ENCODE measurements at places on chromosomes 2 and 18.

GRCh38 chr2:85605406-85606115, 3.1 kb upstream of the TMEM150A start:
- peak; percentile 55 for DNase-seq

DNA sequence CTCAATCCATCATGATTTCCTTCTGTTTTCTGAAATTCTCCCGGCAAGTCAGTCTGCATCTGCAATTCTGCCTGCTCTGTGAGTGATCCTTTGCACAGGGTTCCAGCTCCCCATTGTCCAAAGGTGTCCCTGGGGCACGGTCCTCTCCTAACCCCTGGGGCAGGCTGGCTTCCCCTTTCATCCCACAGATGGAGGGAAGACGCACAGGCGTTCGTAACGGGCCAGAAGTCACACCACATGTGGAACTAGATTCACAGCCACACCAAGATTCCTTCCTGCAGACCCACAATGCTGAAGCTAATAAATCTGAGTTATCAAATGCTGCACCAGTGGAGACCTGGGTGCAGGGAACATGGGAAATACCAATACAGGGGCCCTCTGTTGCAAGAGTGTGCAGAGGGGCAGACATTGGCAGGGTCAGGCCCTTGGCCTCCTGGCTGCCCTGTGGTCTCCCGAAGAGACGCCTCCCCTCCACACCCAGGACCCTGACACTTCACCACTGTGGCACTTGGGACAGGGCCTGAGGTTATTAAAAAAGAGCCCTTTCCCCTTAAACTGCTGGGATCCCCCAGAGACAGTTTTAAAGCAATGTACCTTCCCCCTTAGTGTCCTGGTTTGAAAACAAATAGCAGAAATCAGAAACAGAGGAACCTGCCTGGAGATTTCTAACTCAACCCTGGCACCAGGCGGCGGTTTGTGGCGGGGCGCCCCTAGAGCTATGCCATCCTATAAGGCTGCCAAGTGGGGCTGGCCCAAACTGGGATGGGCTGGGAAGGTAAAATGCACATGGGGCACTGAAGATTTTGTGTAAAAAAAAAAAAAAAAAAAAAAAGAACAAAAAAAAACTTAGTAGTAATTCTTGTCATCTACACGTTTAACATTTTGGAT, 15.4 kb downstream of the ZNF516 start:
- DNase-seq: no peak

GRCh38 chr2:70830366-70830765, 5.2 kb downstream of the CD207 start:
- no peak for DNase-seq

- DNase-seq: no peak
Measured at GRCh38 chr2:190283783-190284182, 35.8 kb downstream of the HIBCH start.

GRCh38 chr2:11342551-11343367, 1.7 kb downstream of the ROCK2 start:
- no peak for DNase-seq

DNA sequence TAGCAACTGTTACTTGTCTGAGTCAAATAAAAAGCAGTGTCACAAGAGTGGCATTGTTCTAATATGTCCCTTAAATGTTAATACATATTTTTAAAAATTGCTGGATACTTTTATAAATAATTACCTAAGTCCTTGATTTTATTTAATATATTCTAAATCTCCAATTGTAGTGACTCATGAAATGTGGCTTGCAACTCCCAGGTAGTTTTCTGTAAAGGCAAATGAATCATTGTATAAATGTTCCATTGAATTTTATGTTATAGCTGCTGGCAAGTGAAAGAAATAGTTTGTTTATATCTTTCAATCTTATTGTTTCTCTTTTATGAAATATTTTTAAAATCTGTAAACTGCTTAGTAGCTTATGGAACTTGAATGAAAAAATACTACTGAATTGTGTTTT, 32.7 kb upstream of the C1GALT1C1L start:
- no peak for DNase-seq

DNA sequence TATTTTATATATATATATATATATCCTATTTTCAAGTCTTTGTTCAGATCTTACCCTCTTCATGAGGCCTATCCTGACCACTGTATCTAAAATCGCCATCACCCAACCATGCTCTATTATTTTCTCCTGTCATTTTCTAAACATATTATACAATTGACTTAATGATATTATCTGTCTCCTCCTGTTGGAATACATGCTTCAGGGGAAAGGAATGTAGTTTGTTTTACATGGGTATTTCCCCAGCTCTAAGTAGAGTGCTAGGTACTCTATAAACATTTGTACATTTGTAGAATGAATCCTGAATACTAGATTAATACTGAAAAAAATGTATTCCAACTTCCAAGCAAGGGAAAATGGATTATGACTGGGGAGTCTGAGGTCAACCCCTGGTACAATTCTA, 26.2 kb downstream of the TTC21B start:
- no peak for DNase-seq

- DNase-seq: no peak
Measured at GRCh38 chr2:172513524-172513900, 42.4 kb upstream of the PDK1 start.

- DNase-seq: no peak
Measured at GRCh38 chr2:172938713-172939375, 136.8 kb upstream of the MAP3K20 start.

GRCh38 chr2:26978061-26978596, 7.7 kb downstream of the MAPRE3 start:
- DNase-seq: no peak

GRCh38 chr2:132593171-132593570, 76.8 kb downstream of the LYPD1 start:
- no peak for DNase-seq

- no peak for DNase-seq
Measured at GRCh38 chr2:163906410-163906809, 170.6 kb upstream of the FIGN start.

- no peak for DNase-seq
Measured at GRCh38 chr2:69017835-69018234, 4.9 kb downstream of the ANTXR1 start.

GRCh38 chr2:1816414-1816911, 72.1 kb upstream of the PXDN start:
- peak; percentile 93 for DNase-seq

GRCh38 chr2:36780231-36780839, 83.8 kb downstream of the VIT start:
- no peak for DNase-seq

DNA sequence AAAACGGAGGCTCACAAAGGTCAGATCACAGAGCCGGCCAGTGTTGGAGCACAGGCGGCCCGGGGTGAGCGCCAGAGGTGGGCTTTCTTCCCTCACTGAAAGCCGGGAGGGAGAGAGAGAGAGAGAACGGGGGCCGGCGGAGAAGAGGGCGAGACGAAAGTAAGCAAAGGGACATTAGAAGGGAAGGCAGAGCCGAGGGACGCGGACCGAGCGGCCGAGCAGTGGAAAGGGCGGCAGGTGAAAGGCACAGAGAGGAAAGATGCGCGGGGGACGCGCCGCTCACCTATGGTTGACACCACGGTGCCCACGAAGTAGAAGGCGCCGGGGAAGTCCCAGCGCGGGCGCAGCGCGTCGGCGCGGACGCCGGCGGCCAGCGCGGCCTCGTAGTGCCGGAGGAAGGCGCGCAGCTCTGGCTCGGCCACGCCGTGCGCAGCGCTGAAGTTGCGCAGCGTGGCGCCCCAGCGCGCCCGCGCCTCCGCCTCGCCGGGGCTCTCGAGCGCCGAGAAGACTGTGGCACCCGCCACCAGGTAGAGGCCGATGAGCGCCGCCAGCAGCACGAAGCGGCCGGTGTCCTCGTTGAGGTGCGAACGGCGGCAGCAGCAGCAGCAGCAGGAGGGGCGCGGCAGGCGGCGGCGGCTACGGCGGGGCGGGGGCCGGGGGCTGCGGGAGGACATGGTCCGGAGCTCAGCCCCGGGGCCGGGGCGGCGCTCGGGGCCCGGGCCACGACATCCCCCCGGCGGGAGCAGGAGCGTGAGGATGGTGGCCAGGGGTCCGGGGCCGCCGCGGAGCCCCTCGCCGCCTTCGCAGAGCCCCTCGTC, 166.9 kb downstream of the MSH2 start:
- DNase-seq: no peak

GRCh38 chr2:66082581-66082980, 352.3 kb upstream of the MEIS1 start:
- DNase-seq: no peak

GRCh38 chr2:233422050-233422639, 67.9 kb downstream of the DGKD start:
- no peak for DNase-seq

DNA sequence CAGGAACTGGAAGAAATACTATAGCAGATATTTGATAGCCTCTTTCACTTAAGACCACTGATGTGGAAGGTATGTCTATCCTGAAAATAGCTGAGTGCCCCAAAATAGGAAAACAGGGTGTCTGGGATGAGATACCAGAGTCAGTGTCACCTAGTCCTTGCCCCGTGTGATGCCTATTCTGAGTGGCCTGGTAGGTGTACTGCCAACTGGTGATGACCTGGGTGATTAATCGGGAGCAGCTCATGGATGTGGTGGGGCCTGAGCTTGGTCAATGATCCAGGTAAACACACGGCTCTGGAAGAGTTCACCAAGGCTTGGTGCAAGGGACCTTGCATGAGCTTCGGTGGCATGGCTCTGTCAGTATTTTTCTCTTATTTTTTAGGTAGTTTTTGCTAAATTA, 95.2 kb downstream of the TANC1 start:
- DNase-seq: no peak

DNA sequence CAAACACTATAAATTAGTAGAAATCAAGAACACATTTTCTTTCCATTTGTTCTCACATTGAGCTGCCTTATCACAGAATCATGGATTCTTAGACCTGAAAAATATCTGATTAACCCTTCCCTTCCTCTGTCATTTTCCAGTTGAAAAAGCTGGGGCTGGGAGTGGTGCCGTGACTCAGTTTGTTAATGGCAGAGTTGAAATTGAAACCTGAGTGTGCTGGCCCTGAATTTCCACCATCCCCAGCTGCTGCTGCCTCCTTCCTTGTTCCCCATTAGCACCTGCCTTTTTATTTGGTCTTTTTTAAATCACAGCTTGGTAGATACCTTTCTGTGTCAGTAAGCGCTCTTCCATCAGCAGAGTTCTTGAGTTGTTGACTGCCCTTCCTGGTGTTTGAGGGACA, 10.6 kb downstream of the FARP2 start:
- DNase-seq: no peak

DNA sequence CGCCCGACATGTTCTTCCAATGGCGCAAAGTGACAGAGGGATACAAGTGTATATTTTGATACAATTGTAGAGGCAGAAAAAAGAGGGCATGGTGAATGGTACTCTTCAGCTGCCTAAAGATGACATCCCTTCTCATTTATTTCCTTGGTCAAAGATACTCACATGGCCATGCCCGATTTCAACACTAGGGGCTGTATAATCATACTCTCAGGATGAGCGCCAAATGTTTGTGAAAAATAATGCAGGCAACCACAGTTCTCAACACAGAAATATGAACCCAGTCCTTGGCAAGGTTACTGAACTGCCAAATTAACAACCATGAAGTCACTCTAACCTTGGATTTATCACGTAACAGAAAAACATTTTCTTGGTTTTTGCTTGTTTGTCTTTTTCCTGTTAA, 204.4 kb downstream of the CCDC102B start:
- DNase-seq: no peak

DNA sequence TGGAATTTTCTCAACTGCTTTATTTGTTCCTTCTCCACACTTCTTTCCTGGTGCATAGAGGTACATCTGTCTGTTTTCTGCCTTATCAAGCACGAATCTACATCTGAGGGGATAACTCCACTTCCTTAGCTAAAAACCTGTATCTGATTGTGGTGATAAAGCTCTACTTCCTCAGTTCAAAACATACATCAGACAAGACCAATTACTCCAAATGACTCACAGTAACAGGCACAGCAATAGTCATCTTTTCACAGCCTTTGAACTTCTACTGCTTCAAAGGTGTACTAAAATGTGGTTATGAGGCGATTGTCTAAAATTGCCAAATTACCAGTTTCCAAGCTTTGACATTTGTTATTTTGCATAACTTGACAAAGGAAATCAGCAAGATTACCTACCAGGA, 803.6 kb upstream of the ZEB2 start:
- DNase-seq: no peak

DNA sequence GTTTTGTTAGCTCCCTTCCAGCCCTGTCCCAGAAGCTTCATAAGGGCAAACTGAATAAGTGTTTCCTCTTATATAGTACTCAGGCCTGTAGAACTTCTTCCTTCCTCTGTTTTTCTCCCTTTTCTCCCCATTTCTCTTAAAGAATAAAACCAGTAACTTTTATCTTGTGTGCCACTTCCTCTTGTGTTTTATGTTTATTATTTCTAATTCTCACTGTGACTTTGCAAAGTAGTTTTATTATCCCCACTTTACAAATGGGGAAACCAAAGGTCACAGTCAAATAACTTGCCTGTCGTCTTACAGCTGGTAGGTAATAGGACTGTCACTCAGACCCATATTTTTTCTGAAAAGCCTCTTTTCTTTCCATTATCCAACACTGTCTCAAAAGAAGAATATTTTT, 42.4 kb downstream of the RBBP8 start:
- DNase-seq: no peak

- DNase-seq: no peak
Measured at GRCh38 chr2:134368009-134368817, 114.3 kb downstream of the MGAT5 start.

- DNase-seq: no peak
Measured at GRCh38 chr2:112121682-112122254, 16.4 kb upstream of the FBLN7 start.

DNA sequence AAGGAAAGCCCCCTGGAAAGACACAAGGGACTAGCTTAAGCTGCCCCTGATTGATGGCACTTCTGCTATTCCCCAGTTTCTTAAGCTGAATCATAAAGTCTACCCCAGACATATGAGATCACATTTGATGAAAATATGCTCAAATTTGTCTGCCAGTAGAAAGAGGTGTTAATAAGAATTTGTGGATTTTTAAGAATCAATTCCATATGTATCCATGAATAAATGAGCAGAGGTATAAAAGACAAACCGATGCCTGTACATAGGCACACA, 119.9 kb downstream of the CCBE1 start:
- no peak for DNase-seq

- no peak for DNase-seq
Measured at GRCh38 chr2:191314697-191315364, 69.6 kb downstream of the MYO1B start.

DNA sequence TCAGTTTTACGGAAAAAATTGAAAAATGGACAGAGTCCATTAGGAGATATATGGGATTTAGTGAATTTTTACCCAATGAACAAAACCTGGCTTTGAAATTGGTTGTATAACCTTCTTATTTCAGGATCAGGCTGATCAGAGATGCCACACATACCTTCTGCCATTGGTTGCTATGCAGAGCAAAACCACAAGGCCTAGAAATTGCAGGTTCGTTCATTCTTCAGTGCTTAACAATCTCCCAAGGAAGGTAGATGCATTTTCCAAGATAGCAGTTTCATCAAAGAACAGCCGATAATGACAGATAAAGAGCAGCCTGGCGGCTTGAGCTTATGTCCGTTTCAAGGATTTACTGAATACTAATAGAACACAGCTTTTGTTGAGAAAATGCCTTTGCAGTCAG, 868.8 kb downstream of the EPHA4 start:
- no peak for DNase-seq

- no peak for DNase-seq
Measured at GRCh38 chr2:138742441-138743057, 37.6 kb downstream of the NXPH2 start.

Data from sigmoid colon (tissue), 7 donors.